ENCODE measurements at places on chromosomes 5 and 9.

GRCh38 chr9:79189511-79189924 is 382.2 kb upstream of the TLE4 start:
- no peak for DNase-seq

DNA sequence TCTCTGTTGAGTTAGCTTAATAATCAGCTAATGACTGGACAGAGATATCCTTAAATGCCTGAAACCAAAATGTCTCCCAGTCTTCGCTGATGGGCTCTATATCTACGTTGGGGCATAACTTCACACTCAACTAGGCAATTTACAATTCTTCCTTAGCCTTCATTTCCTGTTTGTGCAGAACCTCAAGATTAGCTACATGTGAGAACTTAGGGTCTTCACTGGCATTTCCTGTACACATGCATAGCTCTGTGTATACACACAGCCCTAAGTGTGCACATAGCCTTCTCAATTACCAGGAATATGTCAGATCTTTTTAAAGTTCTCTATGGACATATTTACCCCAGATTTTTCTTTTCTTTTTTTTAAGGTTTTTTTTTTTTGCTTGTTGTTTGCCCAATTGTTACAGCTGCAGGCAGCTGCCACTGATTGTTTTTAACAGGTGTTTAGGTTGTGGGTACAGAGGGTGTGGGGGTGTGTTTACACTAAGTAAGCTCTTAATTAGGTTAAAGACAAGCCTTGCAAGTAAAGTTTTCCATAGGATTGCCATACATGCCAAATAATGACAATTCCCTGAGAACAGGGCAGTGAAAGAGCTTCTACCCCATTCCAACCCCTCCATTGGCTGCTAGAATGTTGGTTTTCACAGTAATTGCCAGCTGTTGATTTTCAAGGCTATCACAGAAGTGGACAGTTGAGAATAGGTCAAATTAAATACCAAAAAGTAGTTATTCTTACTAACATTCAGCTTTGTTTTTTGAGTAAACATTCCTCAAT is 441.0 kb downstream of the TLE4 start:
- DNase-seq, result no peak

DNA sequence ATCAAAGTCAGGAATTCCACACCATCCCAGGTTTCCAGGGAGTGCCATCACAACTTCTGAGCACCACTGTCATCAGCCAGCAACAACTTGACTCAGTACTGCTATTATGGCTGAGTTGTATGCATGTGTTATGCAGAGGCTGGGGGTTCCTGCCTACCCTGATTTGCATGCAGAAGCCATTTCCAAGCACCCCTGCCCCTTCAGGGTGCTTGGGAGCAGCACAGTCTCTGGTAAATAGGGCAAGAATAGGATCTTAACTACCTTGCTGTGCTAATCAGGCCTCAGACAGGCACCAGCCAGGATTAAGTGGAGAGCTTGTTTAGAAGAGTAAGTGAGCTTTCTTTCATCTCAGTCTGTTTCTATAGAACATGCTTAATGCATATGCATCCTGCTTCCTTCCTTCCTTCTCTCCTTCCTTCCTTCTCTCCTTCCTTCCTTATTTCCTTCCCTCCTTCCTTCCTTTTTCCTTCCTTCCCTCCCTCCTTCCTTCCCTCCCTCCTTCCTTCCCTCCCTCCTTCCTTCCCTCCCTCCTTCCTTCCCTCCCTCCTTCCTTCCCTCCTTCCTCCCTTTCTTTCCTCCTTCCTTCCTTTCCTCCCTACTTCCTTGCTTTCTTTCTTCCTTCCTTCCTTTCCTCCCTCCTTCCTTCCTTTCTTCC is 175.7 kb downstream of the FRMD3 start:
- DNase-seq, result no peak

- no peak for DNase-seq
These were observed 65.2 kb downstream of the MRPL36 start for GRCh38 chr5:1734271-1734907.

DNA sequence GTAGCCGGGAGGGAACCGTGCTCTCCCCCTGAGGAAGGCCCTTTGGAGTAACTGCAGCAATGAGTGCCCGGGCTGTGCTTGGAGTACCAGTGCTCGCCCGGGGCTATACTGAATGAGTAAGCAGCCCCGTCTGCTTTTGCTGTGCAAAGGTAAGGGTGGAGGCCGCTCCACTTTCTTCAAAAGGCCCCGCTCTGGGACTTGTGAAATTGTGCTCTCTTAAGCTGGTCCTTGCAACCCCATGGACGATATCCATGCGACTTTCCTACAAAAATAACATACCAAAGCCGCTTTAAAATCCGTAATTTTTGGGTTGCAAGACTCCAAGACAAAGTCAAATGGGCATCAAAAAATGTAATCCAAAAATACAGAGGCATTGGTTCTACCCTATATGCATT is 578 bp upstream of the TNFAIP8 start:
- no peak for DNase-seq

GRCh38 chr5:61274511-61274911 is 57.5 kb upstream of the ZSWIM6 start:
- no peak for DNase-seq

All from NCI-H2029 (cell line).